D341Med (cell line): ENCODE measurements at places on chromosomes 1 and 21.

- DNase-seq = peak; percentile 76
These were observed 12.0 kb downstream of the MIIP start for GRCh38 chr1:12031039-12031980.

DNA sequence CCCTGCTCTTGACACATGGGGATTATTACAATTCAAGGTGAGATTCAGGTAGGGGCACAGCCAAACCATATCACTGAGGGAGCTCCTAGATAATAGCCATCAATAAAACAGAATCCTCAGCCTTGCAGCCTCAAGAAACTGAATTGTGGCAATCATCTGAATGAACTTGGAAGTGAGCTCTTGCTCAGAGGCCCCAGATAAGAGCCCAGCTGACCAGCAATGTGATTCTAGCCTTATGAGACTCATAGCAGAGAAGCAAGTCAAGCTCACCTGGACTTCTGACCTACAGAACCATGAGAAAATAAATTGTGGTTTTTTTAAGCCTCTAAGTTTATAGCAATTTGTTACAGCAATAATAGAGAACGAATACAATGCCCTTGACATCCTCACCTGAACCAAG, 302.5 kb downstream of the LTN1 start:
- no peak for DNase-seq

DNA sequence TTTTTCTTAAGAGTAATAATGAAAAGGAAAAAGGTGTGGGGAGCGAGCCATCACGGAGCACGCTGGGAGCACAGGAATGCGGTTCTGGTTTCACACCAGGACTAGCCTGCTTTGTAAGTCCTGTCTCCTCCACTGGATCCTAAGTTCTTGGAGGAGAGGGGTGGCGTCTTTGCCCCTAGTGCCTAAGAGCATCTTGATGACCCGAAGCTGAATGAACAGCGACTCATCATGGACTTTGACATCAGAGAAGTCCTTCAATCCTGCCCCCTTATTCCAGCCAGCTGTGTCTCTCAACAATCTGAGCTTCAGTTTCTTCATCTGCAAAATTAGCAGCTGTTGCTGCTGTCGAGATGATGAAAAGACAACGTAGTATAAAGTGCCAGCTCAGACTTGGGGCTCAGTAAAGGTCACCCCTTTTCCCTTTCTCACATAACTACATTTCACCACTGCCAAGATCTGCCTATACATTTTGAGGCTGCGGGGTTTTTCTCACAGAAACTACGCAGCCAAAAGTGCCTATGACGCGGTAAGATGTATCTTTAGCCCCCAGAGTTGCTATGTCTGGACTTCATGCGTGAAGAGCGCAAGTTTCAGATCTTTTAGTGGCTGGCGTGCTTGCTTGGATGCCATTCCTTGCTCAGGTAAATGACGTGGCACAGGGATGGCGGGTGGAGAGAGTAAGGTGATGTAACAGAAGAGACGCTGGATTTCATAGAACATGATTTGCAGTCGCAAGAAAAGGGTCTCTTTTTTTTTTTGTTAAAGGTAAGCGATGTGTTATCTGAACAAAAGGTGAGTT, 4.9 kb upstream of the PRDM2 start:
- no peak for DNase-seq

DNA sequence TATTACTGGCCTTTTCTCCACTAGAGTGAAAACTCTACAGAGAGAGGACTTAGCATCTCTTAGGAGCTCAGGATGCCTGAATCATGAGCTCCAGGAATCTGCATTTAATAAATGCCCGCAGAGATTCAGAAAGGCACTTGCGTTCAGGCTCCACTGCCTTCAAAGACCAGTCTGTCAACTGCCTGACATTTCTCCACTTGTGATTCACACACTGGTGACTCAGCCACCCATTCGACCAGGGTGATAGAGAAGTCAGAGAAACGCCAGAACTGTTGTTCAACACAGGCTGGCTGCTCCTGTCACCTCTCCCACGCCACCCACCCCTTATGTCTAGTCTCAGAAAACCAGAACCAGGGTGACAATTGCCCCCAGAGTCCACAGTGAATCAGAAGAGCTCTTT, 26.9 kb upstream of the LBR start:
- no peak for DNase-seq

DNA sequence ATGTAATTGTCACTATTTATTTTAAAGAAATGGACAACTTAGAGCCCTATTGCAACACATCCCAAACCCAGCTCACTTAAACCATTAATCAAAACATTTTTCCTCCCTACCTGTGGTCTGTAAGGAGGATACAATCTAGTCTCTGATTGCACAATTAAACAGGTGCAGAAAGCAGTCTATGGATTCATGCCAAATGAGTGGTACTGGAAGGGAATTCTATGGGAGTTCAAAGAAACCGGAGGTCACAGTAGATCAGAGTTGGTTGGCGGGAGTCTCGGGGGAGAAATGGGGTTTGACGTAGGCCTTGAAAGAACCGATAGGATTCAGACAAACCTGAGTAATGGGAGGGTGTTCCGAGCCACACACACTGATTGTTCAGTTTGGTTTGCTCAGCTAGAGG, 314.9 kb downstream of the KIF26B start:
- no peak for DNase-seq

- no peak for DNase-seq
These were observed 1893.8 kb downstream of the NCAM2 start for GRCh38 chr21:22892028-22892427.

- no peak for DNase-seq
These were observed 159.5 kb downstream of the DISC1 start for GRCh38 chr1:231786126-231786525.

GRCh38 chr1:83499998-83500397, 498.9 kb downstream of the TTLL7 start:
- no peak for DNase-seq

GRCh38 chr1:66774438-66774837, 22.2 kb downstream of the DYNLT5 start:
- DNase-seq = no peak

DNA sequence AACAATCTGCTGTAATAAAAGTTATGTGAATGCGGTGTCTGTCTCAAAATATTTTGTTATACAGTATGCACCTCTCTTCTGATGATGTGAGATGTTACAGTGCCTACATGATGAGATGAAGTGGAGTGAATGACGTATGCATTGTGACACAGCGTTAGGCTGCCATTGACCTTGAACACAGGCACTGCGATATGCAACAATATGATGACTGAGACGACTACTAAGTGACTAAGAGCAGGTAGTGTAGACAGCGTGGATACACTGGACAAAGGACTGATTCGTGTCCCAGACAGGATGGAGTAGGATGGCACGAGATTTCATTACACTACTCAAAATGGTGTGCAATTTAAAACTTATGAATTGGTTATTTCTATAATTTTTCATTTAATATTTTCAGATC, 8.4 kb downstream of the SGIP1 start:
- no peak for DNase-seq

GRCh38 chr1:183656355-183656754, 3.2 kb upstream of the APOBEC4 start:
- no peak for DNase-seq

GRCh38 chr21:45012662-45013259, 61.6 kb upstream of the ADARB1 start:
- DNase-seq = no peak

DNA sequence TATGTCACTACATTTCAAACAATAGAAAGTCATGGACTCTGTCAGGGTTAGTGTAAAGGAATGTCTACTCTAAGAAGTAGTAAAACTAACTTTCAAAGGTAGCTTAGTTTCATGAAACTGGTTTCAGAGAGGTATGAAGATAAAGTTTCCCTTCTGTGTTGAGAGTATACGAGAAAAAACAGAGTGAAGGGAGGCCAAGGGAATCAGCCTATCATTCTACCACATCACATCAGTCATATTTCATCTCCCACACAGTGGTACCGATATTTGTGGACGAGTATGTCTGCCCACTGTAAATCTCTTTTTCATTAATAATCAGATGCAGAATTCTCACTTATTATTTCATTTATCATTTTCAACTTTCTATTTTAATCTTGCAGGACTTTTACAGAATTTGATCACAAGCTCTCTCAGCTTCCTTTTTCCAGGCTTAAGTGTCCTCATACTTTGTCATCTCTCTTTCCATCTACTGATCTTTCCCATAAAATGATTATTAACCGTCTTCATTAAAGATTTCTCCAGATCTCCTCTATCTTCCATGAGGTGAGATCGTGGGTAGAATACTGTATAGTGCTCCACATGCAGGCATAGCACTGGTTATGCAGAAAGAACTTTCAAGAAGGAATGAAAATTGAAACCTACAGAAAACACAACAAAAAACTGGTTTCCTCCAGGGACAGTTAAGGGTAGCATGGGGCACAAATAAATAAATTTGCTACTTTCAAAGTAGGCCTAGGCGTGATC, 11.5 kb upstream of the IFI16 start:
- no peak for DNase-seq

DNA sequence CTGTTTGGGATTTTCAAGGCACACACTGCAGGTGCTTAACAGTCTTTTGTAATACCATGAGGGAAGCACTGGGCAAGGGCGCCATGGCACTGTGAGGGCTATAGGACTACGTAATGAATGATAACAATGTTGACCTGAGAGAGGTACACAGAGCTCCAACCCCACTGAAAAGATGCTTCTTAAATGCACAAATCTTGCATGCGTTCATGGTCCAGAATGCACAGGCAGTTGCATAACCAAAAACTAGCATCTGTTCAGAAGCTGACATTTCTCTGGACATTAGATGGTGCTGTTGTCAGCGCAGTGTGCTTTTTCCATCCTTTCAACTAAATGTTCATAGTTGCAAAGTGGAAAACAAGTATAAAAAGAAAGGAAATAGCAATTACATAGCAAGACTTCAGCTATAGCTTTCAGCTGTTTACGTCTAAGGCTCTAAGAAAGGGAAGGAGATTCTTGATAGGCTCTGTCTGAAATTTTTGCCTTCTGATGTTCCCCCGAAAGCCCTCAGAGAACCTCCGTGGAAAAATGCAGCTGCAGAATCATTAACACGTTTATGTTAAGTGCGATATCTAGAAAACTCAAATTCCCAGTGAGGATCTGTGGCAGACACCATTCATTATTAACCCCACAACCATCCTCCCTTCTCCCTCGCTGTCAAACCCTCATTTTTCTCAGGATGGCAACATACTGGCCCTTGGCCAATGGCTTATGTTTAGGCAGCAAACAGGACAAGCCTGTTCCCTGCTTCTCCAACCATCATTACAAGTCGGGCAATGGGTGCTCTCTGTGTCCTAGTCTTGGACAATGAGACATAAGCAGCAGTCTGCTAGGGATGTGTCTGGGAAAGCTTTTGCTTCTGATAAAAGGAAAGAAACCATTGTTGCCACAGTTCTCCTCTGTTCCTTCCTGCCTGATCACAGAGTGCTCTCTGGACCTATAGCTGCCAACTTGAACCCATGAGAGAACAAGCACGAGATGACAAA, 8.2 kb upstream of the TARBP1 start:
- DNase-seq = peak; percentile 58

- DNase-seq = peak; percentile 53
These were observed 22.8 kb upstream of the STRIP1 start for GRCh38 chr1:110011527-110012041.

DNA sequence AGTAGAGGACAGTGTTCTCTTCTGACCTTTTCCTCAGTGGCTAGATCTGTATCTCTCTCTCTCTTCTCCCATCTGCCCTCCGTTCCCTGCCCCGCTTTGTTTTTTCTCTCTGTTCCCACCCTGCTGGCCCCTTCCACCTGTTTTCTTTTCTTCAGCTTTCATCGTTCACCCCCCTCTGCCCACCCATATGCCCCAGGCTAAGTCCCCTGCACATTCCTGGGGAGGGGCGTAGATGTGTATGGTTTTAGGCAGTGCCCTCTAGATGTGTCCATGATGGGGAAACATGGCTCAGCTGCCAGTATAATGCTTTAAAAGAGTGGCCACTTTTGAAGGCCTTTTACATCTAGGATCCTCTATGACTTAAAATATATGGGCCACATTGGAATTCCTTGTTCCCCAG, 13.6 kb downstream of the S100A11 start:
- no peak for DNase-seq

DNA sequence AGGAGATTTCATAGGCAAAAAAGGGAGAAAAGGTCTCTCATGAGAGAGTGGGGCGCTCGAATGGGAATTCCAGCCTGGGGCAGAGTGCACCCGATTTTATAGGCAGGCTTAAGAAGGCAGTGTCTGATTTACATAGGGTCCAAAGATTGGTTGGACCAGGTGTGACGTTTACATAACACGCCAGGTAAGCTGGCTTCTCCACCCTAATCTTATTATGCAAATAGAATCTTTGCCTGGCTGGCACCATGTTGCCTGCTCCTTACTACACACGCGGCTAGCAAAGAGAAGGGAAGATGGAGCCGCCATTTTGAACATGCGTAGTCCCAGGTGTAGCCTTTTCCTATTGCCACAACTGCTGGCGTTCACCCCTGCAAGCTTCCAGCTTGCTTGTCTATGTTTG, 103.7 kb downstream of the SLC16A1 start:
- no peak for DNase-seq

DNA sequence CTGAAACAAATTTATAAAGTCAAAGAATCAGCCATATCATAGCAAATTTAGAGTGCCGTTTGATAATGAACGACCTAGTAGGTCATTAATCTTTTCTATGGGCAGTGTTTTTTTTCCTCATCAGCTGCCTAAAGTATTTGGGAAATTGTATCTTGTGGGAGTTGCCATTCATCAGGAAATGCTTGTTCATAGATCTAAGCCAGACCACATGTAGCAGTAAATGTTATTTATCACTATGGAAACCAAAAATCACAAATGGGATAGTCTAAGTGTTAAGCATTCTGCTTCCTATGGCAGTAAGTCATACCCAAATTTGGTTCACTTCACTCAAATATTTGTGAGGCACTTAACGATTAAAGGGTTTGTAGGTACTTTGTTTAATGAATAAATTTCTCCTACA, 52.9 kb downstream of the LRRC8D start:
- no peak for DNase-seq

- DNase-seq = no peak
These were observed 11.9 kb downstream of the IFNLR1 start for GRCh38 chr1:24175033-24175755.

DNA sequence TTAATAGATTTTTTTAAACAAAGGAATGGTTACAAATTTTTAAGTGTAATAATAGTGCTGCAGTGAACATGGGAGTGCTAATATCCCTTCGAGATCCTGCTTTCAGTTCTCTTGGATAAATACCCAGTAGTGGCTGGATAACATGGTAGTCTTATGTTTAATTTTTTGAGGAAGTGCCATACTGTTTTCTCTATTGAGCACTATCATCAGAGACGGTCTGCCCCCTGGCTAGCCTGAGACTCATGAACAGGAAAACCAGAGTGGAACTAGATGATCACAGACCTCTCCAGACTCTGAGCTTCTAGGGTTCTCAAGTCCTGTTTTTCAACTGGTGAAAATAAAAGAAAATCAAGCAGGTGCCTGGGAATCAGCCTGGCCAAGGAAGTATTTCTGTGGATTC, 97.3 kb upstream of the MARK1 start:
- no peak for DNase-seq
